ENCODE measurements at places on chromosomes 4 and X. TPM values are rescaled to one million over a fixed set of nuclear protein-coding genes. Genes with fewer than 3 reads are reported as not detected.

CSAG3 gene
- not detected for total RNA-seq

MAGEB2 gene
- not detected for total RNA-seq

APBB2 gene
- total RNA-seq, result 112 TPM

MAGEC1 gene
- total RNA-seq, result not detected

NUDT10 gene
- 13.7 TPM for total RNA-seq

FAM241A gene
- 2.7 TPM for total RNA-seq

NOCT gene
- total RNA-seq, result 22.3 TPM

SPANXA1 gene
- total RNA-seq, result not detected

LNX1 gene
- 12.3 TPM for total RNA-seq

RASL11B gene
- total RNA-seq, result 11.5 TPM

DIPK2B gene
- 13.6 TPM for total RNA-seq

RHOXF2B gene
- not detected for total RNA-seq
